ENCODE measurements at places on chromosomes 3 and 15.

- no peak for DNase-seq
These were observed 43.2 kb upstream of the BOC start for GRCh38 chr3:113167825-113168801.

GRCh38 chr3:53554559-53555067 lies 60.2 kb downstream of the CACNA1D start:
- DNase-seq, result no peak

DNA sequence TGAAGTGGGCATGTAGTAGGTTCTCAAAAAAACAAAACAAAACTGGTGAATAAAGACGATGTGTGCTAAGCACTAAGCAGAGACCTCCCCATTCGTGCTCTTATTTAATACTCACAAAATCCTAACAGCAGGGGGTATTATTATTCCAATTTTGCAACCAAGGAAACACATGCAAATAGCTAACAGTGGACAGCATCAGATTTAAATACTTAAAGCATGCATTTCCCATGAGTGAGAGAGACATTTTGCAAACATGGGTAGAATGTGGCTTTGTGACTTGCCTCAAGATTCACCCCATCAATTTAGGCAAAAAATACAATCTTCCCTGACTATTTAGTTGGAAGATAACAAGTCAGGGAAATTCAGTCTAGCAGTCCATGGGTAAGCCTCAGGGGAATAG lies 946.2 kb upstream of the CFAP20DC start:
- DNase-seq, result peak; percentile 38

- no peak for DNase-seq
These were observed 91.4 kb upstream of the PRTG start for GRCh38 chr15:55834331-55834730.

- no peak for DNase-seq
These were observed 67.7 kb upstream of the NSMCE3 start for GRCh38 chr15:29337156-29337959.

- DNase-seq, result no peak
These were observed 74.8 kb downstream of the AQP9 start for GRCh38 chr15:58212909-58213526.

DNA sequence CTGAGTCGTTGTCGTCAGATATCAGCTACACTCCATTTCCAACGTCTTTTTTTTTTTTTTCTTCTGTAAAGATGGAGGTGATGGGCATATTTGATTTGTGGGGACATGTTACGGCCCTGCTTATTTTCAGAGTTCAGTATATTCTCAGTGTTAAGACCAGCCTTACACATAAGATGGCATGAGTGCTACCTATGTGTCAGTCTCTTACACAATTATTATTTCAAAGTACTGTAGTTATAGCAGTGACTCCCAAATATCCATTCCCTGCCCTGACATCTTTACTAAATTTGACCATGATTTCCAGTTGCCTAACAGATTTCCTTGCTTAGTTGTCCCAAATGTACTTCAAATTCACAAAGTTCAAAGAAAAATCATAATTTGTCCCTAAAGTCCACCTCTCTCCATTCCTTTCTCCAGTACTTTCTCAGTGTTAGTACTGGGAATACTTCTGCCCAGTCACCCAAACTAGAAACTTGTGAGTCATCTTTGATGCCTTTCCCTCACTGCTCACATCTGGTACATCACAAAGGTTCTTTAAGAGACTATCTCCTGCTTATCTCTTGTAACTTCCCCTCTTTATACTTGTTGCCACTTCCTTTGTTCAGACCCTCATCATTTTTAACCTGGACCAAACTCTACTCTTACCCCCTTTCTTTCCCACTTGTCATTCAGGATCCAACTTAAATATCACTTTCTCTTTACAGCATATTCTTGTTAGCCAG lies 67.0 kb downstream of the ZNF609 start:
- no peak for DNase-seq

DNA sequence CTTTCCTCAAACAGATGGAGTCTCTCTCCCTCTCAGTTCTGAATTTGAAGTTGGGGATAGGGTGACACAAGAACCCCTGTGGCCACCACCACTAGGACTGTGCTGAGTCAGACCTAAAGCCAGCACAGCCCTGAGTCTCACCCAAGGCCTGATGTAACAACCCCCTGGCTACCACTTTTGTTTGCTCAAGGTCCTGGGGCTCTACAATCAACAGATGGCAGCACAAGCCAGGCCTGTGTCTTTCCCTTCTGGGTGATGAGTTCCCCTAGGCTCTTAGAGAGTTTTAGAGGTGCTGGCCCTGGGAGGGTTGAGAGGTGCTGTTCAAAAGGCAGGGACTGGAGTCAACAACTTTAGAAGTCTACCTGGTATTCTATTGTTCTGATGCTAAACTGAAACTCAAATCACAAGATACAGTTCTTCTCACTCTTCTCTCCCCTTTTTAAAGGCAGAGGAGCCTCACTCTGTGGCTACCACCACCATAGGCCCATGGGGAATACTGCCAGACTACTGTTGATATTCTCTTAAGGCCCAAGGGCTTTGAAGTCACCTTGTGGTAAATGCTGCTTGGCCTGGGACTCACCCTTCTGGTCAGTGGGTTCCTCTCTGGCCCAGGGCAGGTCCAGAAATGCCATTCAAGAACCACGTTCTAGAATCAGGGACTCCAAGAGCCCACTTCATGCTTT lies 6.5 kb downstream of the OR5K4 start:
- no peak for DNase-seq

GRCh38 chr3:49720855-49721595 lies 1.5 kb upstream of the AMIGO3 start:
- no peak for DNase-seq

GRCh38 chr3:182809531-182809930 lies 16.2 kb downstream of the ATP11B start:
- no peak for DNase-seq

- no peak for DNase-seq
These were observed 40.6 kb downstream of the TPRA1 start for GRCh38 chr3:127549826-127550467.

GRCh38 chr15:63093486-63094205 lies 28.0 kb upstream of the LACTB start:
- DNase-seq, result peak; percentile 67

DNA sequence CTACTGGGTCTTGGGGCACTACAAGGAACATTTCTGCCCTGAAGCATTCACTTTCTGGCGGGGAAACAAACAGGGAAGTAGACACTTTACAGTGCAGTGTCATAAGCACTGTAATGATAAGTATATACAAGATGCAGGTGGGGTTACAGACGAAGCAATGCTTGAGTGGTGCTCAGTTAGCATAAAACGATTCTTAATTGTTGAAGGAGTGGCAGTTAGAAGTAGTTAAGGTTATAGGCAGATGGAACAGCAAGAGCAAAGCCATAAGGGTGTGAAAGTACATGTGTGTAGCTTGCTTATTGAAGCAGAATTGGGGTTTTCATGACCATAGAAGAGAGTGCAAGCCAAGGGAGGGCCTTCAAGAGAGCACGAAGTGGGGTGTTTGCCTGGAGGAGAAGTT lies 46.2 kb downstream of the SLC25A26 start:
- no peak for DNase-seq
